Keratinocyte (primary cell): ENCODE measurements at places on chromosomes 13 and 19.

- DNase-seq: no peak
Measured at GRCh38 chr19:38194061-38194701, 29.8 kb downstream of the DPF1 start.

DNA sequence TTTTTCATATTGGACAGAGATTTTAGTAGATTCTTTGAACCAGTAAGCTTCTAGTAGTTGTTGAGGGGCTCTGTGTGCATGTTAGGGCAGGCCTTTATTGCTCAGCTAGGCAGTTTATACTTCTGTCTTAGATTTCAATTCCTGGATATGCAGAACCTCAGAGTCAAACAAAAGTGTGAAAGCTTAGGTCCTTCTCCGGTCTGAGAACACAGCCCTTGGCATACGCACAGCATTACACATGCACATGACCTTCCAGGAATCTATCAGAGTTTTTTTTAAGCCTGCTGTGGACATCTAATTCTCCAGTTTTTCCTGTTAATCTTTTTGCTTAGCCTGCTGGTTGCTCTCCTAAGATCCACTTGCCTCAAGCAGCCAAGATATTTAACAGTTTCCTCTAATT is 77.9 kb upstream of the KL start:
- DNase-seq: no peak

- DNase-seq: no peak
Measured at GRCh38 chr13:37869756-37870488, at the start of gene TRPC4. TSS of gene TRPC4 (minus strand) at chr13:37869772. CDS start at chr13:37783333, 86,439 bp downstream.

- DNase-seq: no peak
Measured at GRCh38 chr19:33267706-33268105, 34.6 kb downstream of the CEBPA start.

GRCh38 chr13:25887962-25888655 is 163.7 kb downstream of the SHISA2 start:
- DNase-seq: no peak

DNA sequence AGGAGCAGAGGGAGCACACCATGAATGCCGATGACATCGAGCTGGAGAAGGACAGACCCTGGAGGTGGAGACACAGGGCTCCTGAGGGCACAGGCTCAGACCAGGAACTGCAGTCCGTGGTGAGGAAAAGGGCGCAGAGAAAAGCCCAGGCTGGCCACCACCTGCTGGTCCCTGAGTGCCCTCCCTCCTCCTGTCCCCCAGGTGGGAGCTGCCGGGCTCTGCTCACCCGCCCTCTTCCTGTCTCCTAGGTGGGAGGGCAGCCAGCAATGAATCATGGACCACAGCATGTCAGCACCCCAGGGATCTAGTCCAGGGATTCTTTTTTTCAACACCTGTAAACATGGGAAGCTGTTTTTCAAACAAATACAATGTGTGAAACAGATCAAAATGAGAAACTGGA is 94.6 kb upstream of the ARHGEF7 start:
- DNase-seq: no peak

DNA sequence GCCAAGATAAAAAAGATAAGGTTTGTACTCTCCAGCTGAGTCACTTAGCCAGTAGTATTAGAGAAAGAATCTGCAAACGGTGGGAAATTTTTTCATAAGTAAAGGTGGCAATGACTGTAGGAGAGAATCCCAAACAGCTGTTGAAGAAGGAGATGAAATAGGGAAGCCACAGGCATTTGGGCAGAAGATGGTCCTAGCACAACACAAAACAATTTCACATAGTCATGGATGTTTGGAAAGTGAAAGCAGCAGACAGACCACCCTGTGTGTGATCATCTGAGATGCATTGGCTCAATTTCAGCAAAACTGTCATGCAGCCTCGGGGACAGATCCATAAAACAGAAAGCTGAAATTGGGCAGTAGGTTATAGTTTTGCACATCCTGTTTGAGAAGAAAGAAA is 2832.4 kb downstream of the PCDH9 start:
- no peak for DNase-seq

DNA sequence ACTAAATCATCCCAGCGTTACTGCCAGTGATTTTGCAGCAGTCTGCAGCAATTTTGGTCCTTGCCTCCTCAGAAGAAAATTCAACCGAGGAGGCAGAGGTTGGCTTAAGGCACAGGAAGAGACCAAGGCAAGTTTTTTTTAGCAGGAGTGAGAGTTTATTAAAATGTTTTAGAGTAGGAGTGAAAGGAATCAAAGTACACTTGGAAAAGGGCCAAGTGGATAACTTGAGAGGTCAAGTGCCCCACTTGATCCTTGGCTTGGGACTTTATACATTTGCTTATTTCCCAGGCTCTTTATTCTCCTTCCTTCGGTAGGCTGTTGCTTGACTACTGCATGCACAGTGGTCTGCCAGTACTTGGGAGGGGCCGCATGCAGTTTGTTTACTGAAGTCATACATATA is 2.9 kb upstream of the ZNF134 start:
- DNase-seq: no peak

GRCh38 chr19:33796164-33796875 is at the start of gene KCTD15:
TSS of gene KCTD15 (plus strand) at chr19:33796870. CDS start at chr19:33800455, 3,585 bp downstream.
- DNase-seq: no peak

DNA sequence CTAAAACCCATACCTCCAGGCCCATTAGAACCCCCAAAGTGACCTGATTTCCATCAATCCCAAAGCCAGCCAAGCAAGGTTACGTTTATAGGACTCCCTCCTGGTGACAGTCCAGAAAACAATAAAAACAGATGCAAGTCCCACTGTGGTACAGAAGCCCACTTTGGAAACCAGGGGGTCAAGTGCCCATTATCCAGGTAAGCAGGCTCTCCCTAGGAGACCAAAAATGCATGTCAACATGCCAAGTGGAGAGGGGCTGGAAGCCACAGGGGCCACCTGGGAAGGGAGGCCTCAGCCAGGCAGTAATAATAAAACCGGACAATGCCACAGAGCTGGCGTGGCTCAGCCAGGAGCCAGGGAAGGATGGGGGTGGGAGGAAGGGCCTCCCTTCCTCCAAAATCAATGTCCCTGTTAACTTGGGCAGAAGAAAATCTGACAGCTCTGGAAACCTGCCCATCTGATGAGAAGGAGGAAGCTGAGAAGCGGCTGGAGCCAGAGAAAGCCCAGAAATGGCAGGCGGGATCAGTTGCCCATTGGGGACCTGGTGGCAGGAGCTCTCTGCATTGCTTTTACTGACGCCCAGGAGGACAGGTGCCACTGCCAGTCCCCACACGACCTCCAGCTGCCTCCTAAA is 160.4 kb downstream of the ZIC5 start:
- DNase-seq: no peak

- no peak for DNase-seq
Measured at GRCh38 chr19:6590258-6590826, 608 bp downstream of the CD70 start.

DNA sequence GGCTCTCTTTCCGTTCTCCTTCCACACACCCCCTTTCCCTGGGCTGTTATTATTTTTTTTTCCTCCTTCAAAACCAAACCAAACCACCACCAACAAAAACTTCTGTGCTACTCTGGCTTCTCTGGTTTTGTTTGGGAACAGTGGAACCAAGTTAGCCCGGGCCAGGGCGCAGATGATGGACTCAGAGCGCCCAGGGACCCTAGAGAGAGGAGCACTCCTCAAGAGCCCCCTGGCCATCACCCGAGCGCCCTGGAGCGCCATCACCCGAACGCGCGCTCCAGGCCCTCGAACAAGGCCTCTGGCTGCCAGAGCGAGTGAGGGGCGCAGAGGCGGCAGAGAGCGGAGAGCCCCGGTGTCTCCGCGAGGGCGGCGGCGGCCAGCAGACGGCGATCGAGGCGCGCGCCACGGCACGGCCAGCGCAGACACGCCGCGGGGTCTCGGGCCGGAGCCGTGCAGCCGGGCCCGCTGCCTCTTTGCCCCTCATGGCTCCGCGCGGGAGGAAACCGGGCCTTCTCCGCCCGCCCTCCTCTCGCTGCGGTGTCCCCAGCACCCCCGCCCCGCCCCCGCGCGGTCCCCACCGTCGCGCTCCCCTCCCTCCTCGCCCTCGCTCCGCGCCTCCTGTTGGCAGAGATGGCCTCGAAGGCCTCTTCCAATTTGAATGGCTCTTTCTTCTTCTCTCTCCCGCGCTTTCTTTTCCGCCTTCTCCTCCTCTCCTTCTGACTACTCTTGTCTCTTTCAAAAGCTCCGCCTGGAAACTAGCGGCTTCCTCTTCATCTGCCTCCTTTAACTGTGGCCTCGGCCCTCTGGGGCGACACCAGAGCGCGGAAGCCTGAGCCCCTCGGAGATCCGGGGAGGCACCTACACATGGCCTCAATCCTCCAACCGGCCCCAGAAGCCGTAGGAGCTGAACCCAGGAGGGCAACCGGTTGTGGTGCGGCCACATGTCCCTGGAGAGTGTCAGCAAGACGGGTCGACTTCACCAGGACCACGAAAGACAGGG is 4.1 kb upstream of the SOX1 start:
- DNase-seq: no peak

GRCh38 chr13:59674616-59675015 is 489.1 kb downstream of the DIAPH3 start:
- DNase-seq: no peak

GRCh38 chr19:17847538-17848366 is at the start of gene JAK3:
TSS of gene JAK3 (minus strand) at chr19:17847982. CDS start at chr19:17844417, 3,565 bp downstream.
- DNase-seq: no peak

- DNase-seq: no peak
Measured at GRCh38 chr13:89380101-89380500, 1708.9 kb downstream of the SLITRK5 start.

GRCh38 chr13:32362574-32362973 is 47.3 kb downstream of the BRCA2 start:
- DNase-seq: no peak

DNA sequence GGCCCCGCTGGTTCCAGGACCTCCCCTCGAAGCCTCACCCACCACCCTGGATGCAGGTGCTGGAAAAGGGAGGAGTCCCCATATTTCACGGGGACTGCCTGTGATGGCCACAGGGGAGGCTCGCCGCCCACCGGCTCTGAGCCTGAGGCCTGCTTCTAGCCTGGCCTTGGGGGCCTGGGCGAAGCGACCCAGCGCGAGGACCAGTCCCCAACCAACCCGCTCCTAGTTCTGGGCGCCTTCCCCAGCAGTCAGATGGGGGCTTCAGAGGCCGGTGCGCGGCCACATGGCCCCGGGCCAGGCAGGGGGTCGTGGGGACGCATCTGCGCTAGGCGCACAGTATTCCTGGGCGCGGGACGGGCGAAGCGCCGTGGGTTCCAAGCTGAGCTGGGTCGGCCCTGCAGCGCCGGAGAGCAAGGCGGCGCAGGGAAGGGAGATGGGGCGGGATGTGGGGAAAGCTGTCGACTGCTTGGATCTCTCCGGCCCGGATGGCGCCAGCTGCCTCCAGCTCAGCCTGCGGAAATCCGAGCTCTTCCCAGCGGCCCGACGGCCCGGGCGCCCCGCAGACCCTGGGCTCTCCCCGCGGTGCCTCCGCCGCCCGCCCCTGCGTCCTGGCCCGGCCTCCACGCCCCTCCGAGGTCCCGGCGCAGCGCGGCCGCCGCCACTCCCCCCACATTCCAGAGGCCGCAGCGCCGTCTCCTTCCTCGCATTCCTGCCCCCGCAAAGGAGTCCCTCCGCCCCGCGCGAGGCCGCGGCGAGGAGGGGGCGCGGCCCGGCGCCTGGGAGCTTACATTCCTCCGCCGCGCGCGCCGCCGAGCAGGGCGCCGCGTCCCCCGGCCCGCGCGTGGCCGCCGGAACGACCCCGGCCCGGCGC is at the start of gene WTIP:
WTIP (plus strand) TSS at position 788 of the 871 bp plus-strand sequence. CDS start 217 bp downstream, outside the sequence.
- DNase-seq: peak; percentile 21

GRCh38 chr13:71851498-71852409 is 15.2 kb downstream of the DACH1 start:
- no peak for DNase-seq

- DNase-seq: no peak
Measured at GRCh38 chr13:33328701-33329100, 43.1 kb upstream of the STARD13 start.

DNA sequence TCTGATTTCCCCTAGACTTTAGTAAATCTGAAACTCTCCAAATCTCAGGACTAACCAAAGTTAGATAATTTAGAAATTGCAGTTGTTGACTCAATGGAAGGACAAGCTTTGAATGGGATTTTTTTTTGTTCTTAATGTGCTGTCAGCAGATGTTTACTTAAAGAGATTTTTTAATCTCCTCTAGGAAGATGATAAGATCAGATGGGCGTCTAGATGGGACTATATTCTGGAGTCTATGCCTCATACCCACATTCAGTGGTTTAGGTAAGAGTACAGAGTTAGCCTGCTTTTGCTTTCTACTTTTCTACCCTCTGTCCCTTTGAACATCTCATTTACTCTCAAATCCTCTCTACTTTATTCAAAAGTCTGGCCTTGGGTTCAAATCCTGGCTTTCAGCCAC is 39.3 kb downstream of the TM9SF2 start:
- no peak for DNase-seq

- no peak for DNase-seq
Measured at GRCh38 chr19:52155596-52156359, 15.6 kb downstream of the ZNF836 start.

- DNase-seq: no peak
Measured at GRCh38 chr19:5719274-5719960, 529 bp downstream of the LONP1 start.

GRCh38 chr19:31054430-31054829 is 294.8 kb downstream of the TSHZ3 start:
- no peak for DNase-seq

GRCh38 chr19:45443462-45444317 is 20.0 kb upstream of the ERCC1 start:
- DNase-seq: no peak

- DNase-seq: no peak
Measured at GRCh38 chr13:106455777-106456176, 79.7 kb downstream of the EFNB2 start.

GRCh38 chr19:45526143-45526542 is 18.9 kb downstream of the VASP start:
- DNase-seq: no peak

DNA sequence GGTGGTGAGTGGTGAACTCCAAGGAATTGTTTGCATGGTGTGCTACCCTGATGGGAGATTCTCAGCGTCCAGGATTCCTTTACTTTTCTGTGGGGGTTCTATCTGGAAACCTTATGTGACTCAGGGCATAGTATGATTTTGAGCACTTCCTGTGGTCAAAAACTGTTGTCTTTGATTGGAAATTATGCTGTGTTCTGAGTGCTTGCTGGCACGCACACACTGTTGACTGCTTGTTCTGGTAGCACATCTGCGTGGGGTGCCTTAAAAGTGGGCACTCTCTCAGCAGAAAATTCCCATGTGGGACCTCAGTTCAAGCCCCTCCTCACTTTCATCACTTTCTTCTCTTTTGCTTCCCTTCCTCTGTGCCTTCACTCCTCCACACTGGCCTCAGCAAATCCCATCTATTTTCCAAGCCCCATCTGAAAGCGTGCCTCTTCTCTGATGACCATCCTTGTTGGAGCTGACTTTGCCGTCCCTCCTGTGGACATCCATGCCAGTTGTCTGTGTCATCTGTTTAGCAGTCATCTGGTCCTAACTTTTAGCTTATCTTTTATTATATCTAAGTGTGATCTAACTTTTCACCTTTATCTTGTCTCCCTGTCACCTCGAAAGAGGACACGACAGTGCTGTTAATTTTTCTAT is 56.4 kb upstream of the NPAS1 start:
- DNase-seq: no peak

DNA sequence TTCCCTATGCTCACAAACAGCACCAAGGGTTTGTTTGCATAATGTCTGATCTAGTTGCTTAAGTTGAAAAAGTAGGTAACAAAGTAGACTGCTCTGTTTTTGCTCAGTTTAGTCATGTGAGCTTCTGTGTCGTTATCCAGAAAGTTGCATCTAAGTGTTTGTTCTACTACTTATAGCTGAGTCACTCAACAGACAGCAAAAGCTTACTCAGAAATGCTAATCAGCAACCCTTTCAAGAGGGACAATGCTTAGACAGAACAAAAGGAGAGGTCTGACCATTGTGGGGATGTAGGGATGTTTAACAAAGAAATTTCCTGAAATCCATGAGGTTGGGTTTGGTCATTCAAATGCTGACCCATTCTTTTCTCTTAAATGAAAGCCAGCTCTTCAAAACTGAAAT is 106.4 kb downstream of the ATP8A2 start:
- DNase-seq: no peak

- DNase-seq: no peak
Measured at GRCh38 chr13:41652735-41653361, 195.5 kb downstream of the RGCC start.
